K562 (cell line): ENCODE measurements at places on chromosomes 11 and 22. TPM values are rescaled to one million over a fixed set of nuclear protein-coding genes. Genes with fewer than 3 reads are reported as not detected.

Gene SCO2
- 4.0 and 8.9 TPM in 2 replicates for total RNA-seq

DNA sequence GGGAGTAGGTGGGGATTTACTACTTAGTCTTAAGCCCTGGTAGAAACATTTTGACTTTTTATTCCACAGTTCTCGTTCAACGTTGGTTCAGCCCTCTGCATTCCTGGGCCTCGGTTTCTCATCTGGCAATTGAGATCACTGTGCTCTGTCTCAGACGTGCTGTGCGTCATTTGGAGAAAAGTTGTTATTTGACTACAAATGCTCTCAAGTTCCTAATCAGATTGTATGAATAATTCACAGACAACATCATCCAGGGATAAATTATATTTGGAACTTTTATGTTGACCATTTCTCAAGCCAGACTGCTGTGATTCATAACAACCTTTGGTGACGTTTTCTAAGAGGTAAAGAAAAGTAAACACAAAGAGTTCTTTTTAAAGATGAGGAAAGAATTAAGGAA is 69.2 kb downstream of the BLID start:
- no peaks in the 10 kb centered on the region for H3K4me1 ChIP-seq
- no peak overlapping the region for H3K4me3 ChIP-seq
- H3K27ac ChIP-seq = no peak overlapping the region
- no peak for DNase-seq
- no peaks in the 10 kb centered on the region for H3K36me3 ChIP-seq

- DNase-seq = no peak
- H3K36me3 ChIP-seq = no peaks in the 10 kb centered on the region
- H3K4me1 ChIP-seq = no peaks in the 10 kb centered on the region
- H3K4me3 ChIP-seq = no peak overlapping the region
These were observed 70.1 kb upstream of the TTLL12 start for GRCh38 chr22:43256976-43257545.

Gene ZNF70
- total RNA-seq = 3.2 and 3.3 TPM in 2 replicates

Gene FLRT1
- total RNA-seq = not detected in 2 replicates

Gene SMTNL1
- total RNA-seq = not detected in 2 replicates

Gene SELENOH
- 194 and 216 TPM in 2 replicates for total RNA-seq

Gene ST14
- total RNA-seq = 0.20 and 0.36 TPM in 2 replicates

DNA sequence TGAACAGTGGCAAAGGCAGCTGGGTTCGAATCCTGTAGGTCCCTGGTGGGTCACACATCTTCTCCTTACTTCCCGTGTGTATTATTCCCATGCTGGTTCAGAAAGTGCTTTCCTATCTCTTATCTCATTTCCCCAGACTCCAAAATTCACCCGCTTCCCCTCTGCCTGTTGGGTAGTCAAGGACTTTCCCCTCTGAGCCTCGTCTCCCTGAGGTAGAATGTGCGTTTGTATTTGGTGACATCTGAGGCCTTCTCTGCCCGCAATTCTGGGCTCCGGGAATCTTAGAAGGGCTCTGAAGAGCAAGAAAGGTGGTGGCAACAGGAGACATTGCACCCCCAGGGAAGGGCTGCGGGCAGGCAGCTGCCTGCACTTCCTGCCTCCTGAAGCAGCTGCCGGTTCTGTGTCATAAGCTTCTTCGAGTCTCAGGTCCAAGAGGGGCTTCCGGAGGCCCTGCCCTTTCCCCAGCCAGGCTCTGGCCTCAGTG is 5.9 kb downstream of the LRRC32 start:
- no peaks in the 10 kb centered on the region for H3K36me3 ChIP-seq
- H3K4me3 ChIP-seq = no peak overlapping the region
- peak overlapping the region; percentile 36 for H3K27ac ChIP-seq

GRCh38 chr11:96267001-96267495 is 75.9 kb downstream of the MAML2 start:
- H3K4me1 ChIP-seq = peaks cover 11% of the 10 kb centered on the region; the same call in 2 of the 3 replicates
- DNase-seq = no peak
- no peak overlapping the region for H3K4me3 ChIP-seq
- no peaks in the 10 kb centered on the region for H3K27me3 ChIP-seq

- H3K27me3 ChIP-seq = peaks cover 17% of the 10 kb centered on the region
- peak; percentile 46 for DNase-seq
- H3K4me1 ChIP-seq = peaks cover 5% of the 10 kb centered on the region; the same call in 1 of the 2 replicates
- H3K36me3 ChIP-seq = no peaks in the 10 kb centered on the region
- H3K27ac ChIP-seq = no peak overlapping the region
- no peak overlapping the region for H3K4me3 ChIP-seq
These were observed 27.9 kb downstream of the KCNC1 start for GRCh38 chr11:17762309-17762974.

- H3K27ac ChIP-seq = peak overlapping the region; percentile 87; the same call in 1 of the 3 replicates
- H3K4me1 ChIP-seq = peaks cover 21% of the 10 kb centered on the region
- no peak overlapping the region for H3K4me3 ChIP-seq
- H3K27me3 ChIP-seq = no peaks in the 10 kb centered on the region
These were observed 99.3 kb upstream of the RRM1 start for GRCh38 chr11:3995307-3995706.

DNA sequence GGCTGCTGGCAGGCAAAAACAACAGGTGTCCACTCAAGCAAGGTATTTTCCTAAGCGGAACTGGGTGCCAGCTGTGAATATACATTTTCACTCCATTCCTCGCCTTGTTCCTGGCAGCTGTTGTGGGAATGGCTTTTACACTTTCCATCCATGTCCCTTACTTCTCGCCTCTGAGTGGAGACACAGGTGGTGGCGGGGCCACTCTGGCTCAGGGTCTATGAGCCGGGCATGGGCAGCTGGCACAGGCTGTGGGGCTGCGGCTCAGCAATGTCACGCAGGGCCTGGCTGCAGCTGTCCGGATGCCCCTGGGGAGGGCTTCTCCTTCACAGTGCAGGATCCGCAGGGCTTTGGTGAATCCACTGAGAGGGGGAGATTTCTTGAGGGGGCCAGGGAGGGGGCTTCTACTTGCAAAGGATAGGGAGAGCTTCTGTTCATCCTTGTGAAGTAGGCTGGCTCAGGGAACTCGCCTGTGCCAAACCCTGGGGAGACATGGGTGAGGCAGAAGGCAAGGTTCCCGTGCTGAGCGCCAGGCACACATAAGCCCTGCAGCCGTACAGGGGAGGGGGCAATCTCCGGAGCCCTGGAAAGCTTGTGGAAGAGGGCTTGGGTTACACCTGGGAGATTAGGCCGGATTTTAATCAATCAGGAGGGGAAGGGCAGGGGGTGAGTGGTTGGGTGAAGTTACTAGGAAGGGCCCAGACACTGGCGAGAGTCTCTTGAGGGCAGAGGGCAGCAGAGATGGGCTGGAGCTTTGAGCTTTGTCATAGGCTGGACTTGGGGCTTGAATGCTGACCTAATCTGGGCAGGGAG is 45.7 kb downstream of the KCNQ1OT1 start:
- H3K4me1 ChIP-seq = no peaks in the 10 kb centered on the region
- DNase-seq = no peak
- no peaks in the 10 kb centered on the region for H3K36me3 ChIP-seq
